NCI-H526 treated with DMSO at 0.1 percent for 48 hours (cell line): ENCODE measurements at places on chromosomes 3 and 15.

DNA sequence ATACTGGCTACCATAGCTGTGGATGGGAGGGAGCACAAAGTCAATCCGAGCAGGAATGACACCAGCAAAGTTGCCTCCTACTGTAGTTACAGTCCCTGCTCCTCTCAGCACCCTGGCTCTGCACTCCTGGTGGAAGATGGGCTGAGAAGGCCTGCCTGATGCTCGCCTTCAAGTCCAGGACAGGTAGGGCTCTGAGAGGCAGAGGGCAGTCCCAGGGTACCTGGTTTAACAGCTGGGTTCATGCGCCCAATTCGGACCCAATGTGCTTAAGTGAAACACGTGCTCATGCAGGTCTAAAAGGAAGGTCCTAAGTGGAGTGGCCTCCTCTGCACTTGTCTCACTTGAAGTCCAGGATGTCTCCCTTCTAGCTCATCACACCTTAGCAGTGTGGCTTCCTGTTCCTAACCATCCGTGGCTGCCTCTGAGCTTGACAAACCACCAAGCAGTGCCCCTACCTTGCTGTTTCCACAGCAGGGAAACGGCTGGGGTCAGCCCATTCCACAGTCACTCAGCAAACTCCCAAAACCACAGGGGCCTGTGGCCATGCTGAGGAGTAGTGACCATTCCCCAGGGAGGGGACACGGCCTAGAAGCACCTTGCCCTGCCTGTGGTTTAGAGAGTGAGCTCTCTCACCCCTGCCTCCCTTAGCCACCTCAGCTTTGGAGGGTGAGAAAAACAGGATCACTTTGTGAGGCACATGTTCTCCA lies 3.9 kb upstream of the MUSTN1 start:
- DNase-seq = no peak

GRCh38 chr15:77415450-77416147 lies 4.3 kb downstream of the PEAK1 start:
- no peak for DNase-seq

- DNase-seq = no peak
Measured at GRCh38 chr15:49709646-49710214, 88.9 kb downstream of the DTWD1 start.

DNA sequence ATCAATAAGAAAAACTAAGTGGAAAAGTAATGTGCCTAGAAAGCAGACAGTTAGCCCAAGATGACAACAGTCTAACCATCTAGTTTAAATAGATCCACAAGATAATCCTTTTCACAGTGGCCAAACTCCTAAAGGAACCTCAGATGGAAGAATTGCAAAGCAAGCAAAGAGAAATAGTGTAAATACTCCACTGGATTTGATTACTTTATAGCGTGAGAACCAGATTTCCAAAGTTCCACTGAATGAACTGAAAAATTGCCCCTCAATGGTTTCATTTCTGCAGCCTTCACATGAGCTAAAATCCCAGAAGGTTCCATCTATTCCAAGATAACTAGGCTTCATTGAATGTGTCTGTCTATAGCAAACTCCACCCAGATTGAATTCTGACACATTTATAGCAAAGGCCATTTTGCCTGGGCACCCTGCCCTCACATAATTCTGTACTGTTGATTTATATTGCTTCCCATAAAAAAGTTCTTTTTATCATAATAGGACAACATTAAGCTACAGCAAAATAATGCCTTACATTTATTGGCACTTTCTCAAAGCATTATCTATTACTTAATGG lies 129.7 kb upstream of the THBS1 start:
- no peak for DNase-seq

DNA sequence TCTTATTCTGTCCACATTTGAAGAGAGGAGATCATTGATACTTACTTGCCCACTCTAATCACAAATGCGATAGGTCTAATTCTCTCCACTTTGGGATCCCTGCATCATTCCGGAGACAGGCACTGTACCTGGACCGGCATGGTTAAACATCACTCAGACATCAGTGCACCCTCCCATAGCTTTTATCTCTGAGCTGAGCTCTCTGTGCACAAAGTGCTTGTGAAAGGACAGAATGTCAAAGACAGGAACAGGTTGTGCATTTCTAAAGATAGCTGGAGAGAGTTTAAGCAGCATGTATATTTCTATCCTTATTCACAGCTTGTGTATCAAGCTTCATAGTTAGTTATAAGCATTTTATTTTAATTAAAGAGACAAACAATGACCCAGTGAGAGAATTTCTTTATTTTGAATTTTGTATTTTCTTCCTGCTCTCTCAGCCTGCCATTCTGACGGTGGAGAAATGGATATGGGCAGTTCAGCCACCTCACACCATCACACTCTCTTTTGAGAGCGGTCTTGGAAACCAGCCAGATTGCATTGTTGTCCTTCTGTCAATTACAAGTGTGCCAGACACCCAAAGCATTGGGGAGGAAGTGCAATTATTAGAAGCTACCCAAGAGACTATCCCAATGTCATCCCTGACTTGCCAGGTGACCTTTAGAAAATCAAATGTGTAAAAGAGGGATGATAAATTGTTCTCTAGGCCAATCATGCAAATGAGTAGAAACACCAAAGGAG lies 65.2 kb upstream of the CHL1 start:
- DNase-seq = no peak

- no peak for DNase-seq
Measured at GRCh38 chr3:45092132-45093031, 53.8 kb downstream of the CDCP1 start.

- DNase-seq = no peak
Measured at GRCh38 chr3:164320962-164321361, 757.3 kb downstream of the SI start.

DNA sequence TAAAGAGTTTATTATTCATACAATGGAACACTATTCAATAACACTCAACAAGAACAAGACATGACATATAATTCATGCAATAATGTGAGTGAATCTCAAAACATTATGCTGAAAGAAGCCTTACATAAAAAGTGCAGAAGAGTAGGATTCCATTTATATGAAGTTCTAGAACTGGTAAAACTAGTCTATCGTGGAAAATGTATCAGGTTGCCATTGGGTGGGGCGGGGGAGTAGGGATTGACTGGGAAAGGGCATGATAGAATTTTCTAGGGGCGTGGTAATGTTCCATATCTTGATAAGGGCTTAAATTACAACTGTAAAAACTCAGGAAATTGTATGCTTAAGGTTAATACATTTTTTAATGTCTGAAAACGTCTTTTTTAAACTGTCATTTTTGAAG lies 247.9 kb downstream of the SATB1 start:
- no peak for DNase-seq

DNA sequence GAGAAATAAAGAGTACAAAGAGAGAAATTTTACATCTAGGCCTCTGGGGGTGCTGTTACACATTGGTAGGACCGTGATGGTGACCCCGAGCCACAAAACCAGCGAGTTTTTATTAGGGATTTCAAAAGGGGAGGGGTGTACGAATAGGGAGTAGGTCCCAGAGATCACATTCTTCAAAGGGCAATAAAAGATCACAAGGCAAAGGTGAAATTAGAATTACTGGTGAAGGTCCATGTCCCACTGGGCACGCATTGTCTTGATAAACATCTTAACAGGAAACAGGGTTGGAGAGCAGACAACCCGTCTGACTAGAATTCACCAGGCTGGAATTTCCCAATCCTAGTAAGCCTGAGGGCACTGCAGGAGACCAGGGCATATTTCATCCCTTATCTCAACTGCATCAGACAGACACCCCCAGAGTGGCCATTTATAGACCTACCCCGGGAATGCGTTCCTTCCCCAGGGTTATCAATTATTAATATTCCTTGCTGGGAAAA lies 4.3 kb downstream of the IRAK2 start:
- DNase-seq = no peak

- no peak for DNase-seq
Measured at GRCh38 chr3:183370391-183370790, 58.0 kb downstream of the MCF2L2 start.

GRCh38 chr3:164657631-164658030 lies 420.7 kb downstream of the SI start:
- DNase-seq = no peak

- no peak for DNase-seq
Measured at GRCh38 chr15:62135532-62136134, 29.5 kb downstream of the C2CD4B start.

DNA sequence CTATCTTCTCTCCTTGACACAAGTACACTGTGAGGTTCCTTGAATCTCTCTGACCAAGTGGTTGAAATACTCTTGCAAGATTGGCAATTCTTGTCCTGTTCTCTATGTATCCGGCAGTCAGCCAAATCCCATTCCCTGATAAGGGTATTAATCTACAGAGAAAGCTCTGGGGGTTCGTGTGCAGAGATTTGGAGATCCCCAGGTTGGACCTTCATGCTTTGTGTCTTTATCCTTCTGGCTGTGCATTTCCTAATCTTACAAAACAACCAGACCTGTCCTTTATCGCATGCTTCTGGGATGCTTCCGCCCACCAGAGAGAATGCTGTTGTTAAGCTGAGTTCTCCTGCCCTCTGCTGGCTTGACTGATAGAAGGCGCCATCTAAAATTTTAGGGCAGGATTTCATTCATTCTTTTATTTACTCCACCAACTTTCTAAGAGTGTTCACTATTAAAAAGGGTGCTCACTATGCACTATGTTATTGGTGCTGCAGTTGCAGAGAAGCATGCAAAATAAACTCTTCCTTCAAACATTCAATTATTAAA lies 8.6 kb upstream of the SST start:
- DNase-seq = peak; percentile 26

DNA sequence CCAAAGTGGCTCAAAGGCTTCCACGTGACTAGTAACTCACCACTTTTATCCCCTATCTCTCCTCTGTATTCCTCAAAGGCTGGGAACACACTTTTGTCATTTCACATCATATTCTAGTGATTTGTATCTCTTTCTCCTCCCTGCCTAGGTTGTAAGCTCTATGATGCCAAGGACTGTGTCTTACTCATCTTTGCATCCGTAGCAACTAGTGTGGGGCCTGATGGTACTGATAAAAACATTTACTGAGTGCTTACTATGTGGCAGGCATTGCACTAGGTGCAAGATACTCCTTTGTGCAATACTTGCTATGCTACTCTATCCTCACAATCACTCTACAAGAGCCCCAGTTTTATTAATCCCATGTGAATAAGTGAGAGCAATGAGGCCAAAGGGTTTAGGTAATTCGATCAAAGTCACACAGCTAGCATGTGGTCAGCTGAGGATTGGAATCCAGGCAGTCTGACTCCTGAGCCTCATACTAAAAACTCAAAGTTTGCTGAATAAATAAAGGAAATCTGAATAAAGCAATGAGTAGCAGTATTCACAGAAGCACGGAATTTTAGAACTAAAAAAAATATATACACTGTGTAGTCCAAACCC lies 342.6 kb upstream of the ICE2 start:
- DNase-seq = no peak

- DNase-seq = no peak
Measured at GRCh38 chr15:45121706-45122417, 7.7 kb downstream of the DUOXA2 start.

- DNase-seq = no peak
Measured at GRCh38 chr3:195032955-195033354, 238.0 kb downstream of the XXYLT1 start.

DNA sequence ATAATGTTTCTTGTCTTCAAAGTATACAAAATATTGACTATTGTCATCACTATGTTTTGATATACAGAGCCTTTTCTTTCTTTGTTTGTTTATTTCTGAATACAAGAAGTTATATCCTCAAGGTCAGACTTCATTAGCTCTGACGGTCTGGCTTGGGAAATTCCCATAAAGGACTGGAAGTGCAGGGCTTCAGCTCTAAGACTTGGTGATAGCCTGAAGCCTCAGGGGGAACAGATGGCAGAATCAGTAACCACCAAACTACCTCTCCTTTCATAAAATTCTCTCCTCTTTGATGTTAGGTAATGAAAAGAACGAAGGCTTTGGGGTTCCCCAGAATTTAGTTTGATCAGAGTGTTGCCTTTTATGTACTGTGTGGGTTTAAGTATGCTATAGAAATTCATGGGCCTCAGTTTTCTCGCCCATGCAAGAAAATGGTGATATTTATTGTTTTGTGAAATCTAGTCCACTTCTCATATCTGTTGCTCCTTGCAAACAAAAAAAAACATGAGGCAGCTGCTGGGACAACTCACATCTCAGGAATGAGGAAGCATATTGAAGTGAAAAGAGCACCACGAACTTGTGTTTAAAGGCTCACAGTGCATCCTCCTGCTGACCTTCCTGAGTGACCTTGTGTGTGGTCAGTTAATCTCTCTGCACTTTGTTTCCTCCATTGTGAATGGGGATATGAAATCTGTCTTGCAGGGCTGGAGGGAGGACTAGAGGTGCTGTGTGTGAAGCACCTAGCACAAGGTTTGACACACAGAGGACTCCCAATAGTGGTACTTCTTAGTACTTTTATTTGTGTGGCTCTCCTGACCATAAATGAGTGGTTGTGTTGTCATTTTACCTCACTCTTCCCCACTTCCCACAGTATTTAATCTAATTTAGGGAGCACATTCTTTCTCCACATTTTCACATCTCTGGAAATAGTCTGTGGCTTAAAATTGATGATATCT lies 569.8 kb upstream of the IL12A start:
- no peak for DNase-seq

DNA sequence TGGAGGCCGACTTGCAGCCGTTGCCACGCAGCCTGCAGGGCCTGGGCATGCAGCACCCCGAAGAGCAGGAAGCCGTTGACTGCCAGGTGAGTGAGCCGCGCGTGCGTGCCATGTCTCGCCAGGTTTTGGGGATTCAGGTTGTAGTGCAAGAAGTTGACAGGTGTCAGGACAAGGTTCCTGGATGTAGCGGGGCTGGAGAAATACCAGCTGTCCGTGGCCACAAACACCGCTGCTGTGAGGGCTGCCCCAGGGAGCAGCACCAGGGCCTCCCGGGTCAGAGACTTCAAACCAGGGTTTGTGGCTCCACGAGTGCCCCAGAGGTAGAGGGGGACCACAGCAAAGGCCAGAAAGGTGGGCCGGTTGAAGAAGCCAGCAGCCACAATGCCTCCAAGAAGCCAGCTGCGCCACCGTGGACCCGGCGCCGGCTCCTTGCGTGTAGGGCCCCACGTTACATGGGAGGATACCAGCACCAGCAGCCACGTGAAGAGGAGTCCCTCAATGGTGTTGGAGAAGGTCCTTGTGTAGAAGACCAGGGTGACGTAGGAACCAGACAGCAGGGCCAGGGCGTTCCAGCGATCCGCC lies 5.6 kb upstream of the NCBP2 start:
- no peak for DNase-seq

DNA sequence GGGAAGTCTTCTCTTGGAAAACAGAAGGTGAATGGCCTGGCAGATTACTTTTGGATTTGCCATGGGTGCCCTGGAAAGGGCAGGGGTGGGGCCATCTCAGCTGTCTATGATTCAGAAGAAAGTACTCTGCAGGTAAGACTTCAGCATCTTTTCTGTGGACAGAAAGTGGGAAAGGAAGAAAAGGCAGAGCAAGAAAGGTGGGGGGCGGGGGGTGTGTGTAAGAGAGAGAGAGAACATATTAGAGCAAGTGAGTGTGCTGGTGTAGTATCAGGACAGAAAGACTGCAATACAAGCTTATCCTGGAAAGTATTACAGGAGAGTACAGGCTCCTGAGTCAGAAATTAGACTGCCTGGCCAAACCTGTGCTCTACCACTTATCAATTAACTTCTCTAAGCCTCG lies 5.5 kb downstream of the TAGLN3 start:
- no peak for DNase-seq

- DNase-seq = no peak
Measured at GRCh38 chr15:40243126-40243810, 4.4 kb downstream of the PAK6 start.
